ENCODE measurements at places on chromosomes 2 and 18.

GRCh38 chr2:37367984-37368383 lies 23.6 kb downstream of the QPCT start:
- no peak for DNase-seq

GRCh38 chr2:234091883-234092282 lies 41.4 kb downstream of the SPP2 start:
- no peak for DNase-seq

DNA sequence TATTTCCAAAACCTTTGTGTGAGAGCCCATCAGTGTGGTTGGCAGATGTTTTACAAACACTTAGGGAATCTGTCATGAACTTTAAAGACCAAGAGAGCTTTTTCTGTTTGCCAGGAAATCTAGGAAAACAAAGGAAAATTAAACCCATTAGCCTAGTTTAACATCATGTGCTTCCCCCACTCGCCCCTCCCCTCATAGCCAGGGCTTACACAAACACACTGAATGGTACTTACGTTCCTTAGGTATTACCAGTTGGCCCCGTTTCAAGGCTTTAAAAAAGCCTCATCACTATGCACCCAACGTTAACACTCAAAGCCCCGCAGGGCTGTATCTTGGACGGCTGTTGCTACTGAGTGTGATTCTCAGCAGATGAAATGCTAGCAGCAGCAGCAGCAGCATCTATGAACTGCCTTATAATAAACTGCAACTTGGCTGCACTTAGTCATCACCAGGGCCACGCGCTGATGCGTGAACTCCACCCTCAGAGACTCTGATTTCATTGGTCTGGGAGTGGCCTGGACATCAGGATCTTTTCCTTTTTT lies 20.1 kb upstream of the TTC39C start:
- peak; percentile 83 for DNase-seq

- peak; percentile 19 for DNase-seq
Observed at GRCh38 chr2:134140251-134140661, 113.6 kb upstream of the MGAT5 start.

DNA sequence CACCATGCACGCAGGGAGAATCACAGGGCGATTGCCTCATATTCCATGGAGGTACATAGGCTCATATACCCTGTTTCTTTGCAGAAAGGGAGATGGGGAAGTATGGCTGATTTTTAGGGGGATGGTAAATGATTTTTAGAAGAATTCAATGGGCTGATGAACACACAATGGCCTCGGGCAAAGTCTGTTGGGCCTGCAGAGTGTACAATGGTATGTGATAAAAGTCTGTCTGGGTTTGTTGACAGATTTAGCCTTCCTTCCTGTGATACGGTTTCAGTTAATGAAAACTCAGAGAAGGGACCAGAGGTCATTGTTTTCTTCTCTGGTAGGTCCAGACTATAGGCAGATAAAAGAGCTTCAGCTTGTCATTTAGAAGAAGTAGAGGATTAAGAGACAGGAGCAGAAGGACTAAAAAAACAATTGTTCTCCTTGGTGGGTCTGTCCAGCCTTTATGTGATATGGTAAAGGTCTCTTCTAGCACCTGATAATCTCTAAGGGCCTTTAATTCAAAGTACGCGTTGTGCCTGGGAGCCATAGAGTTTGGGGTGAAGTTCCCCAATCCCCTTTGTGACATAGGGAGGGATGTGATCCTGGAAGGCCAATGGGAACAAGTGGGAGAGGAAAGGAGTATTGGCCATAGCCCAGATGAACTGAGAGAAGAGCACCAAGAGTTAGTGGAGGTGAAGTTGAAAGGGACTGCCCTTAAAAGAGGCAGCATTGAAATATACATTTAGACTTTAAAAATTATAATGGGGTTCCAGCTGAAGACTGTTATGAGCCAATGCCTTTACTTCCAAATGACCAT lies 107.5 kb upstream of the SERPINE2 start:
- DNase-seq = peak; percentile 46

DNA sequence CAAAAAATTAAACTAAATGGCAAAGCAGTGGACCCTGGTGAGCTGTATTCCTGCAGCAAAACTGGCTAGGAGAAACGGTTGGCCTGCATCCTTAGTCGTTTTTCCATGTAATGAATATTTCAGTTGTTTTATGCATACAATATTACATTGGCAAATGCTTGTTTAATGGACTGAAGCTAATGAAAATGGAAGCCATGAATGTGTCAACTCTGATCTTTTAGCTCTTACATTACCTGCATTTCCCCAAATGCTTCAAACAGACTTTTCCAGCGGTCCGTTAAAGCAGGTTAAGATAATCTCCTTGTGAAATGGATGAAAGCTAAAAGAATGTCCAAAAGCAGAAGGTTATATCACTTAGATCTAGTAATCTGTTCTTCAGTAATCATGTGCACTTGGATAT lies 686.3 kb upstream of the SETBP1 start:
- DNase-seq = no peak

GRCh38 chr2:46887028-46887885 lies 28.3 kb downstream of the MCFD2 start:
- no peak for DNase-seq

GRCh38 chr2:54479424-54479823 lies 23.3 kb downstream of the SPTBN1 start:
- DNase-seq = no peak

GRCh38 chr2:199848389-199849130 lies 2.4 kb downstream of the FTCDNL1 start:
- DNase-seq = no peak

- DNase-seq = no peak
Observed at GRCh38 chr18:8752329-8752728, 47.0 kb downstream of the MTCL1 start.

- DNase-seq = no peak
Observed at GRCh38 chr2:221518201-221518934, 53.7 kb downstream of the EPHA4 start.

DNA sequence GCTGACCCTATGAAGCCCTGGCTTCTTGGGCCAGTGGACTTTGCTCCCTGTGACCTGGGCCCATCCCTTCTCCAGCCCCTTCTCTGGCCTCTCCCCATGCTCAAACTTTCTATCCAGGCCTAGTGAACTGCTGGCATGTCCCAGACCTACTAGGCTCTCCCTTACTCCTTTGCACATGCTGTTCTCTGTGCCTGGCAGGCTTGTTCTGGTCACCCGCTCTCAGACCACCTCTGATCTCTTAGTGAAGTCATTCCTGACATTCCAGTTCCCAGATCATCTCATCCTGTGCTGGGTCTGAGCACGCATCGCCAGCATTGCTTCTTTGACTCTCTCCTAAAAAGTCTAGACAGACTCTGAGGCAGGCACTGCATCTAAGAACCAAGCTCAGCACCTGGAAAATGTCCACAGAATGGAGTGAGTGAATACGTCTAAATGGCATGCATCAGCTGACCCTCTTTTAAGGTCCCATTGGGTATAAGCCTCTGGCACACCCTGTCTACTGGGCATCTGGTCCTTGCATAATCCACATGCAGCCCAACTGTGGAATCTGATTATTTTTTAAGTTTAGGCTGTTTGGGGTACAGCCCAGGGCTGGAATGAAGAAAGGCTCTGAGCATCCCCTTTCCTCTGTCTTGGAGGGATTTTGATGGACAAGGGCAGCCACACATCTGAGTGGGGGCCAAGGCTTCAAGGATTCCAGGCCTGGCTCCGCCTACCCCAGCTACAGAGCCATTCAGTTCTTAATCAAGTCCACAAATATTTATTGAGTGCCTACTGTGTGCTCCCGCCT lies 130.6 kb upstream of the HAAO start:
- DNase-seq = no peak

- no peak for DNase-seq
Observed at GRCh38 chr2:218501665-218502064, 66.5 kb downstream of the USP37 start.

DNA sequence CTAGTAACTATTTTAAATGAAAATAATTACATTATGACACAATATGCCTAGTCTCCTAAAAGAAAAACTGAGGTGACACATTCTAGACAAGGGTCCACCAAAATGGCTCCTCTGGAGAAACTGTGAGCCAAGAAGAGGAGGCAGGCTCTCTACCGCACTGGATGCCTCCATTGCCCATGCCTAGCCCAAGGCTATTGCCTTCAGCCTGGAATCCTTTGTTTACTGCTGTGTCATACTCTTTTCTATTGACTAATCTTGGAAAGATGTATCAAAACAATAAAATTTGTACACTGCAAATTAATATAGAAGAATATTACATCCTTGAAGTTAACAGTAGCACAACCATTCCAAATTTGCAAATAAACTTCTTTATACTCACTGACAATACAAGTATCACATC lies 167.1 kb downstream of the RAB3GAP1 start:
- no peak for DNase-seq

- no peak for DNase-seq
Observed at GRCh38 chr2:60172801-60173200, 380.7 kb downstream of the BCL11A start.
